ENCODE measurements at places on chromosomes 11 and 22. TPM values are rescaled to one million over a fixed set of nuclear protein-coding genes. Genes with fewer than 3 reads are reported as not detected.

OLFML1 gene
- total RNA-seq = 1.2 TPM

MRGPRX2 gene
- total RNA-seq = not detected

MS4A1 gene
- total RNA-seq = 0.23 TPM

AGBL2 gene
- 1.8 TPM for total RNA-seq

OR52I2 gene
- total RNA-seq = not detected

FAT3 gene
- total RNA-seq = 304 TPM

NNMT gene
- 0.92 TPM for total RNA-seq

TSGA10IP gene
- total RNA-seq = 0.69 TPM

YPEL1 gene
- 48.4 TPM for total RNA-seq

OR5M10 gene
- not detected for total RNA-seq

Measured in diencephalon (tissue), 1 donor.